OCI-LY7 (cell line): ENCODE measurements at places on chromosomes 5 and 9. TPM values are rescaled to one million over a fixed set of nuclear protein-coding genes. Genes with fewer than 3 reads are reported as not detected.

The DAB2IP gene
- 11.1 and 11.2 TPM in 2 replicates for total RNA-seq

The CDO1 gene
- not detected in 2 replicates for total RNA-seq

The HAVCR2 gene
- 3.7 and 4.4 TPM in 2 replicates for total RNA-seq

The CARTPT gene
- total RNA-seq, result not detected in 2 replicates

The RNF20 gene
- total RNA-seq, result 38.6 and 43.5 TPM in 2 replicates

The TAF11L10 gene
- not detected in 2 replicates for total RNA-seq

The ANKRD34B gene
- not detected in 2 replicates for total RNA-seq

The TTC16 gene
- not detected in 2 replicates for total RNA-seq

The C9orf85 gene
- total RNA-seq, result 12.1 and 14.2 TPM in 2 replicates

The STK32A gene
- not detected in 2 replicates for total RNA-seq

The NIPAL4 gene
- total RNA-seq, result not detected in 2 replicates

The BTNL3 gene
- total RNA-seq, result not detected in 2 replicates

The POLE3 gene
- total RNA-seq, result 118 and 130 TPM in 2 replicates

The CCDC69 gene
- 118 and 119 TPM in 2 replicates for total RNA-seq

The PARP8 gene
- total RNA-seq, result 36.8 and 39.7 TPM in 2 replicates
